Stimulated activated CD4-positive, alpha-beta T cell treated with anti-CD3 and anti-CD28 coated beads, Interleukin-1b, Interleukin-23, amount 100 ng/mL, for 1 hour (primary cell): ENCODE measurements at places on chromosomes 6 and 20.

GRCh38 chr6:52681416-52681815, 10.5 kb downstream of the TMEM14A start:
- DNase-seq, result no peak

DNA sequence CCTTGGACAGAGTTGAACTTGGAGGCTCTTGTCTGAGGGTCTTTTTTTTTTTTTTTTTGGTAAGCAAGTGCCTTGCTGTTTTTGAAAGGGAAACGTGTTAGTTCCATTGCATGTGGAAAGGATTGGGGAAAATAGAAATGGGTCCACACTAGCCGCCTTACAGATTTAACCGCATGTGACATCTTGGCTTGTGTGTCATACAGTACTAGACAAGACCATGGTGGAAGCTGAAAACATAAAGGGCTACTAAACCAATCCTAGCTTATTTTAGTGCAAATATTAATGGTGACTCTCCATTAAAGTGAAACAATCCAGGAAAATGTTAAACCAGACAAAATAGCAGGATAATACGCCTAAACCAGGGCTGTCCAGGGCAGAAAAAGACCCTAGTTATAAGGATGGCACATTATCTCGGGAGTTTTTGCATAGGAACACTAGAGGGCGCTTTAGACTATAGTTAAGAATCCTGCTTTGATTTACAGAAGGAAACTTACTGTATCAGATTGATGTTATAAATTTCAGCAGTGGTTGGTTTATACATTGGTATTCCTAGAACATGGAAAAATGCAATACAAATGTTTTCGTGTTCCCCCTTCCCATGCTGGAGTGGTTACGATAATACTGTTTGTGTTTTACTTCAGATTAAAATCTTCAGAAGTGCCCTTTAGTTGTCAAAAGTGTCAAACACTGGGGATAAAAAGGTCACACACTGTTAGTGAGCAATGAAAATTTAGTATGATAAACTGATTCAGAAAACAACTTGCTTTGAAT, 59.8 kb upstream of the DEK start:
- no peak for DNase-seq

DNA sequence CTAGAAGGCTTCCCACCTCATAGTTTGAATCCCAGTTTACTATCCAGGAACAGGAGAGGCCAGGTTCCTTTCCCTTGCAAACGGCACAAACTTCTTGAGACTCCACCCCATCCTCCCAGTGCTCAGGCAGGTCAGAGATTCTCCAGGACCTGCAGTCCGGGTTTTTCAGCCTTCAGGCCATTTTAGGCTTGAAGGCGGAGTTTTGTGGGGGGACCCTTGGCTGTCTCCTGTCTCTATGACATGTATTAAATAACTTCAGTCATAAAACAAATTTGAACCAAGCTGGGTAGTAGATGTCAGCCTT, 230.1 kb downstream of the NFATC2 start:
- no peak for DNase-seq

DNA sequence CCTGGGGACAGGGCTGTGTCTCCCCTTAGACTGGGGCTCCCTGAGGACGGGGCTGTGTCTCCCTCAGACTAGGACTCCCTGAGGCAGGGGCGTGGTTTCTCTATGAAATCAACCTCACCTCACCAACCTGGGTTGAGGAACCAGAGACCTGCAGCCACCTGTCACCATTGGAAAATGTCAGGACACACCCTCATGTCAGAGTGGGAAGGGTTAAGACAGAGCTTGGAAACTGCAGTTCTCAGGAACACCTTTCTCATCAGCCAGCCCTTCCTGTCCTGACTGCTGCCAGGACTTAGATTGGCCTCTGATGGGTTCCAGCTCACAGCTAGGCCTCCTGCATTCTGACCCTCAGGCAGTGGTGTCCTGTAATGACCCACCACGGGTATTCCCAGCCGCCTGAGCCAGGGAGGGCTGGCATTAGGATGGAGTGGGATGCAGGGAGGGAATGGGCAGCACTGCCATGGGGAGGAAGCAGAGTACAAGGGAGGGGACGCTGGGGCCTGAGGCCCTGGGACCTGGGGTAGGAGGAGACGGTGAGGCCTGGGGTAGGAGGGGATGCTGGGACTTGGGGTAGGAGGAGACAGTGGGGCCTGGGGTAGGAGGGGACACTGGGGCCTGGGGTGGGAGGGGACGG, 76.3 kb downstream of the MRPL14 start:
- no peak for DNase-seq

DNA sequence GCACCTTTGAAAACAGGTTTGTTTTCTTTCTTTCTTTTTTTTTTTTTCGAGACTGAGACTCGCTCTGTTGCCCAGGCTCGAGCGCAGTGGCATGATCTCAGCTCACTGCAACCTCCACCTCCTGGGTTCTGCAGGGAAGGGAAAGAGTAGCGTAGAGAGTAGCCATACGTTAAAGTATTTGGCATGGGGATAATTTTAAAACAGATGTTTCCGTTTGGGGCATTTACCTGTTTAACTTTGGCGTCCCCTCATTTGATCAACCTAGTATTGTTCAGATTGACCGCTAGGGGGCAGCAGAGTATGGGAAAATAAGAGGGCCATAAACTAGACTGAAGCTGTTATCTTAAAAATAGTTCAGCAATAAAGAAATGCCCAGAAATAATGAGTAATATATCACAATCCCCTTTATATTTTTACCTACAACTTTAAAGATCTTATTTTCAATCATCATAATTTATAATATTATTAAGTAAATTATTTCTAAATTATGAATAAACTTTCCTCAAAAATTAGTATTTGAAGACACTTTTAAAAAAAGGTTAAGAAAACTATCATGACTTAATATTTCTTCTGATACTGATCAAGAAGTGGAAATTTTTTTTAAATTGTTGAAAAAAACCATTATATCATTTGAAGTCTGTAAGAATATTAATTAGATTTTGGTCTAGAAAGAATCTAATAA, 7.6 kb upstream of the TAAR9 start:
- peak; percentile 41 for DNase-seq

DNA sequence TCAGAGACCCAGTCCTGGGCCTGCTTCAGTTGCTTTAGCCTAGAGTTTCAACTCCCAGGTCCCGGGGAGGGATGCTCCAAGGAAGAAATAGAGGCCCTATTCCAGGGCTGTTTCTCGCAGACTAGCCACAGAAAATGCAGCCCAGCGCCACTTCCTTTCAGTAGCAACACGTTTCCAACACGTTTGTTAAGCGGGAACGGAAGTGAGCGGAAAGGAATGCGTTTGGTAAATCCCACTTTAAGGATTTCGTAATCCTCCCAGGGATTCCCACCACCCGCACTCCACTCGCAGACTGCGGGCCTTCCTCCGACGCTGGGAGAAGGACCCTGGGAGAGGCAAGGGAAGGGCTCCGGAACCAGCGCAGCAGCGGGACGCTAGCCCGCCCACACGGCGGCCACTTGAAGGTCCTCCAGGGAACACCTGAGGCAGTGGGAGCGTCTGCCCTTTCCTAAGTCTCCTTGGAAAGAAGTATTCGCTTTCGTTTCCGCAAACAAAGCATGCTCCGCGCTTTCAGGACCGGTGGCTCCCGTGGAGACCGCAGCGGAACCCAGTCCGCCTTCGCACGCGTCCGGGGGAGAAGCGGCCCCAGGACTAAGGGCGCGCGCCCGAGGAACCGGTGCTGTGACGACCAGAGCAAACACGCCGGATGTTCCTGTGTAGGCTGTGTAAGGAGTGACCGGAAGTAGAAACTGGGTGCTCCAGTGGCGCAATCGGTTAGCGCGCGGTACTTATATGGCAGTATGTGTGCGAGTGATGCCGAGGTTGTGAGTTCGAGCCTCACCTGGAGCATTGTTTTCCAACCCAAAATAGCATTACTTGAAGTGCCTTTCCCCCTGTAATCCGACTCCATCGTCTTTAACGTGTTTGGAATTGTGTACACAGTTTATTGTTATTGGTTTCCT, 227.6 kb upstream of the PRSS16 start:
- DNase-seq, result no peak

DNA sequence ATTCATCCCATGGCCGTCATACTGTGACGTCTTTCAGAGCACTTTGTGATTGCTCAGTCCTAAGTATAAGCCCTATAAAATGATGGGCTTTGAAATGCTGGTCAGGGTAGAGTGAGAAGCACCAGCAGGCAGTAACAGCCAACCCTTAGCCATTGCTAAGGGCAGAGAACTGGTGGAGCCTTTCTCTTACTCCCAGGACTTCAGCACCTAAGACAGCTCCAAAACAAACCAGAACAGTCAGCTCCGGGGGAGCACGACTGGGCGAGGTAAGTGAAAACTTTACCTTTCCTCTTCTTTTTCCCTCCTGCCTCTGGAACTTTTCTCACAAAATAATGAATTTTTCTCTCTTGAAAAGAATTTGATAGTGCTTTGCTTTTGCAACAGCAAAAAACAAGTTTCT, at the start of gene VIP:
TSS of gene VIP (plus strand) at position 104 of the 400 bp plus-strand sequence. CDS start 1,381 bp downstream, outside the sequence.
- DNase-seq, result no peak

GRCh38 chr6:140850438-140850837, 1282.3 kb upstream of the GJE1 start:
- no peak for DNase-seq

DNA sequence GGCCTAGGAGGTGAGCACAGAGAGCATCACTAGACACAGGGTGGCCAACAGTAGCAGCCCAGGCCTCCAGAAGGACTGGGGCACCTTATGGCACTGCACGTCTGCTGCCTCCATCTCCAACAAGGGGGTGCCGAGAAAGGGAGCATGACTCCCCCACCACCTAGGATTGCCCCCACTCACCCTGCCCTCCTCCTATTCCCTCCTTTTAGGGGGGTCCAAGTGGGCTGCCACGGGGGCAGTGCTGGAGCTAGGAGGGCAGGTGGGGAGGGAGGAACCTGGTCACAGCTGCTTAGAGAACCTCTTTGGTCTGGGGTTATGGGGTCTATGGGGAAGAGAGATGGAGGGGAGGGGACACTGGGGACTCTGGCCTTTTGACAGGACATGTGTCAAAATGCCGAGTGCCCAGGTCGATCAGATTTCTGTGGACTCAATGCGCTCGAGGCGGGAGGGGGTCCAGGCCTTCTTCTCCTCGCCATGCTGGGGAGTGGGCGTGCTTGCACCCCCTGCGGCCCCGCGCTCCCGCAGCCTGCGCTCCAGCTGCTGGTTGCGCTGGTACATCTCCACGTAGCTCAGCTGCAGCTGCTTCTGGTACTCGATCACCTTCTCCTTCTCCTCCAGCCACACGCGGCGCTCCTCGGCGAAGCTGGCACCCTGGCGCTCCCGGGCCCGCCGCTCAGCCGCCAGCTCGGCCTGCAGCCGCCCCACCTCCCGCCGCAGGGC, 4.5 kb upstream of the FASTKD5 start:
- DNase-seq, result no peak

GRCh38 chr20:33362898-33363297, 38.4 kb downstream of the CDK5RAP1 start:
- DNase-seq, result no peak

- no peak for DNase-seq
Observed at GRCh38 chr6:83815631-83816272, 37.4 kb upstream of the RIPPLY2 start.

GRCh38 chr6:138515657-138516248, 16.5 kb upstream of the NHSL1 start:
- no peak for DNase-seq

DNA sequence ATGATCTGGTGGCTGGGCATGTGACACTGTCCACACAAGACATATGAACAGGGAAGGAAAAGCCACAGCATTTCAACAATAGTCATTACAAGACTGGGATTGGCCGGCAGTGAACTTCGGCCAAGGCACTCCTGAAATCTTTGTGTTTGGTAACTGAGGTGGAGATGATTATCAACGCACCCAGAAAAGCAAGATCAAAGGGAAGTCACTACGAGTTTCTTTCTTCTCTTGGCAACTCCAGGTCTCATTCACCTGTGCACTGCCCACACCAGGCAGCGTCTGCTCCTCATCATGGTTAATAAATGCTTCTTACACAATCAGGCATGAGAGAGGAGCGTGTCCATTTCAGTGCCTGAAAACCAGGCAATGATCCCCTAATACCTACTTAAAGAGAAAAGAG, 20.5 kb upstream of the FOXC1 start:
- no peak for DNase-seq
